ENCODE measurements at places on chromosomes 7 and 10.

DNA sequence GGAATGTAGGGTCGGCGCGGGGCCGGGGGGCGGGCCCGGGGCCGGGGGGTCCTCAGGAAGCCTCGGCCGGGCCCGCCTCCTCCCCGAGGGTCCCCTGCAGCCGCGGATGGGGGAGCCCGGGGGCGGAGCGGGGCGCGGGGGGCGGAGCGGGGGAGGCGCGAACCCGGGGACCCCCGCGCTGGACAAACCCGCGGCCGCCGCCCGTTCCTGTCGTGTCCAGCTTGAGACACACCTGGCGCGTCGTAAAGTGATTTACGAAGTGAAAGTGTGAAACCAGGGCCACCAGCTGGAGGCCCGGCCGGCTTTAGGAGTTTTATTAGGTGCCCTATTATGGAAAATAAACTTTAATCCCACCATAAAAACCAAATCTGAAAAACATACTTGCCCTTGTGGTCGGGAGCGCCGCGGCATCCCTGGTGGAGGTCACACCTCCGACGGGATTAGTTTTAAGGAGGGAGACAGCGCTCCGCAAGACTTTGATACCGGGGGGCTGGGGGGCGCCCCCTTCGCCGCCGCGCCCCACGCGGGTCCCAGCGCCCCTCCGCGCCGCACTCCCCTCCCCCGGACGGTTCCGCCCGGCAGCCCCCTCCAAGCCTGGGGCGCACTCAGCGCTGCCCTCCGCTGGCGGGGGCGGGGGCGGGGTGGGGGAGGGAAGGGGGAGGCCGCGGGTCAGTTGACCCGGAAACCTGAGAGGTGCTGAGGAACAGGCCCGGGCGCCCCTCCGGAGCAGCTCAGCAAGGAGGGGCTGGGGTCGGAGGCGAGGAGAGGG, 10.3 kb downstream of the MNX1 start:
- no peak for DNase-seq

- no peak for DNase-seq
Observed at GRCh38 chr10:4285121-4285520, 500.1 kb upstream of the KLF6 start.

- no peak for DNase-seq
Observed at GRCh38 chr10:122164815-122165483, 106.1 kb upstream of the BTBD16 start.

DNA sequence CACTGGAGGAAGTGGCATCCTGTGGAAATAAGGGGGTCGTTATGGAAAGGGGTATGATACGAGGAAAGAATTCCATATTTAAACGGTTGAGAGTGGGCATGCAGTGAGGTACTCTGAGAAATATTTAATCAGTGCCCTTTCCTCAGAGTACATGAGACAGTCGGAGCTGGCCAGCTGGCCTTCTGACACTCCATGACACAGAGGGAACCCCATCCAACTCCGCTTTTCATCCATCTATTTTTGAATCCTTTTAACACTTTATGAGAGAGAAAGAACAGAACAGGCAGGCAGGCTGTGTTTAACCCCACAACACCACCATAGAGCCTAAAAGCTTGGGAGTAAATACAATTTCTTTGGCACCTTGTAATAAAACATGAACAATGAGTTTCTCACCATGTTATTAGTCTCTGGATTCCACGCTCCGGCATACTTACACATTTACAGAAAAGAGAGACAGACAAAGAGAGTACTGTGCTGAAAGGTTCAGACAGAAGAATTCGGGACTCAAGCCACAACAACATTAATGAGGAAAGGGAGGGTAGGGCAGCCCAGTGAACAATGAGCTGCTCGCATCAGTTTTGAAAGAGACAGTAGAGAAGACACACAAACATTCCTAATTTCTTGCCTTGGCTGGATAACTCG, 124.2 kb upstream of the PDLIM1 start:
- no peak for DNase-seq

GRCh38 chr7:95927756-95928155, 155.4 kb downstream of the DYNC1I1 start:
- no peak for DNase-seq

DNA sequence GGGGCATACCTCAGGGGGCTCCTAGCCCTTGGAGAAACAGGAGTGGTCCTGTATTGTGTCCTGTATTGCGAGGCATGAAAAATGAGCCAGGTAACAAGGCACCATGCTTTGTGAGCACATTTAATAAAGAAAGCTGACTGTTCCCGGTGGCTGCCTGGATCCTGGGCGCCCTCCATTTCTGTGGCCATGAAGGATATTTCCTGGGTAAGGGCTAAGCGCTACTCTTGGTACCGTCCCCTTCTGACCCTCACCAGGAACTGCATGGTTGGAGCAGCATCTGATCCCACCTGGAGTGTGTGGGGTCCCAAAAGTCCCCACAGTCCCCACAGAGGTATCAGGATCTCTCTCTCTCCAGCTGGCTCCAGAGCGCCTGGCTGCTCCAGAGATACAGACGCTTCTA, 139.5 kb downstream of the MAPK8 start:
- no peak for DNase-seq

DNA sequence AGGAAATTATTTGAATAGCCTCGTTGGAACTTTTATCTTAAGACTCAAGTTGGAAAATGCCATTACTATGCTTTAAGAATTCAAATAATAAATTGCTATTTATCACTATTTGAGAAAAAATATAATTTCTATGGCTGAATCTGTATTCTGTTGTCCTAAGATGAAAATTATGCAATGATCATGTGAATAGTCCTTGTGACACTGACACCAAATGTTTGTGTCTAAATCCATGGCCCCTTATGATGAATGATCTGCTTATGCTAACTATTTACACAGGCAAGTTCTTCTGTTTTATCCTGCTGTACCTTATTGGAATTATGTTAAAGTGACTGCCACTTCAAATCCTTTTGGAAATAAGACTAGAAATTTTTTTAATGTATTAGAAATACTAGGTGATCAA, 208.7 kb downstream of the DOCK4 start:
- DNase-seq, result no peak

Data from NCI-H524 (cell line).